Activated CD4-positive, alpha-beta memory T cell treated with anti-CD3 and anti-CD28 coated beads for 36 hours (primary cell): ENCODE measurements at places on chromosomes 5 and 9. TPM values are rescaled to one million over a fixed set of nuclear protein-coding genes. Genes with fewer than 3 reads are reported as not detected.

DNA sequence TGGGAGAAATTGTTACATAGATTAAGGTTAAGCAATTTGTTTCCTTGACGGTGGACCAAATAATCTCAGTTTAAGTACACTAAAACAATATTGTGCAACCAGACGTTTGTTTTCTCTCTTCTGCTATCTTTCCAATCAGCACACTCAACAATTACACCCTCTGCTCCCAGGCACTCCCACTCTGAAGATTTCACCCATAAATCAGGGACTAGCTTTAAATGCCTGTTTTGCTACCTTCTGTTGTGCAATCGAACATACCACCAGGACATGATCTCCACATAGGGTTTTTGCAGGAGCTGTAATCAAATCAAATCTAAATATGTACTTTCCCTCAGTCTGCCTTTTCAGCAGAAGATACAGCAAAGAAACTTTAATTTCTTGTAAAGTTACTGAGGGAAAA is 405.8 kb upstream of the TLE4 start:
- H3K27ac ChIP-seq = no peak overlapping the region
- no peaks in the 10 kb centered on the region for H3K36me3 ChIP-seq
- H3K4me1 ChIP-seq = no peaks in the 10 kb centered on the region
- no peak for DNase-seq

GRCh38 chr9:113635586-113635985 is 172.1 kb downstream of the RGS3 start:
- H3K4me3 ChIP-seq = no peak overlapping the region
- peaks cover 6% of the 10 kb centered on the region for H3K4me1 ChIP-seq
- H3K27me3 ChIP-seq = peaks cover 6% of the 10 kb centered on the region
- H3K27ac ChIP-seq = no peak overlapping the region

DNA sequence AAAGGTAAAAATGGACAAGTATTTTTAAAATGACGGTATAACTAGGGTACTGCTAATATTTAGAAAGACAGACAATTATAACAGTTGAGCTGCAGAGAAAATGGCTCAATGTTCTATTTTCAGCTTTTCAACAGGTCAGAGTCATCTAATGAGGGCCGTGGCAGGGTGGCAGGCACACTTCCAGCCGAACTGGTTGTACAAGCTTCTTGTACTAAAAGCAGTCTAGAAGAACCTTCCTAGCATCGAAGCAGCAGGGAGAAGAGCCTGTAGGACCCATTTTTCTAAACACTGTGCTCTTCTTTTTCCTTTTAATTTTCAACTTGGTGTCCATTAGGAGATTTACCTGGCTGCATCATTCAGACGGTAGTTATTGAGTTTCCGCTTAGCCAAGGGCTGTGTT is 85.6 kb downstream of the SLC28A3 start:
- no peak overlapping the region for H3K4me3 ChIP-seq
- H3K27me3 ChIP-seq = peaks cover 5% of the 10 kb centered on the region
- no peak overlapping the region for H3K27ac ChIP-seq
- no peak for DNase-seq

GRCh38 chr9:28774433-28775235 is 1201.4 kb upstream of the C9orf72 start:
- no peaks in the 10 kb centered on the region for H3K4me1 ChIP-seq
- H3K27me3 ChIP-seq = no peaks in the 10 kb centered on the region
- no peak overlapping the region for H3K27ac ChIP-seq
- no peak overlapping the region for H3K4me3 ChIP-seq
- no peak for DNase-seq
- no peaks in the 10 kb centered on the region for H3K36me3 ChIP-seq

DNA sequence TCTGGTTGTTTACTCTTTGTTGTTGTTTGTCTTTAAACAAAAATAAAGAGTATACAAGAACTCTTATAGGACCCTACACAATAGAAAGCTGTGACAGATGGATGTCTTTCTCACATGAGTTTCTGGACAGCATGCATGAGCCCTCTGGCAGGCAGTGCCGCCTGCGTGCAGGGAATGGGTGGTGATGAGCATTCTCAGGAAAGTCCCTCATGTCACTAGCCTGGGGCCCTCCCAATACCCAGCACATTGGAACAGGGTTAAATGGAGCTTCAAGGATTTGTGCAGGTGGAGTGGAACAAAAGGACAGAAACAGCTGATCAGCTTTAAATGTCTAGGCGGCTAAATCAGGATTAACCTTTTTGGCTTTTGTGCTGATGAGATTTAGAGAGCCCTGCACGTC is 181.0 kb upstream of the CD180 start:
- peaks cover 4% of the 10 kb centered on the region for H3K4me1 ChIP-seq
- no peak for DNase-seq
- no peak overlapping the region for H3K27ac ChIP-seq
- no peaks in the 10 kb centered on the region for H3K36me3 ChIP-seq
- peaks cover 3% of the 10 kb centered on the region for H3K27me3 ChIP-seq
- H3K4me3 ChIP-seq = no peak overlapping the region

- no peak for DNase-seq
- H3K4me1 ChIP-seq = no peaks in the 10 kb centered on the region
- H3K27ac ChIP-seq = no peak overlapping the region
These were observed 6.0 kb downstream of the SOHLH1 start for GRCh38 chr9:135693265-135693664.

Gene FBP2
- total RNA-seq = not detected

Gene PDCD1LG2
- total RNA-seq = 0.83 TPM

GRCh38 chr9:92402826-92403745 is 1.3 kb downstream of the OGN start:
- H3K36me3 ChIP-seq = no peaks in the 10 kb centered on the region
- no peak overlapping the region for H3K4me3 ChIP-seq
- no peak overlapping the region for H3K27ac ChIP-seq
- peaks cover 22% of the 10 kb centered on the region for H3K4me1 ChIP-seq
- H3K27me3 ChIP-seq = no peaks in the 10 kb centered on the region

DNA sequence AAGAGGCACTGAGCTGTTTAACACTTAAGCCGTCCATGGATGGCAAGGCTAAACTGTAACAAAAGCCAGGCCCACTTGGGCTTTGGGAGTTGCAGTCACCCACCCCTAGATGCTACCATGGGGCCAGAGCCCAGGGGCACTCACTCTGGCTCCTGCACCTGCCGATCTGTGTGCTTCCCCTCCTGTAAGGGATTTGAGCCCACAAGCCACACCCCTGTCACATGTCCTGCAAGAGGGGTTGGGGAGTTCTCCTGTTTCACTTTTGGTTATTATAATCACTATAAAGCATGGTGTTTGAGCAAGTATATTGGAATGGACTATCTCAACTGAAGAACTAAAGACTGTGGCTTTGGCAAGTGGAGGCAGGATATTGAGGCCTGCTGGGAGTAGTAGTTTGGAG is 14.0 kb upstream of the GPR151 start:
- no peaks in the 10 kb centered on the region for H3K36me3 ChIP-seq
- no peak for DNase-seq
- H3K4me3 ChIP-seq = no peak overlapping the region
- no peak overlapping the region for H3K27ac ChIP-seq
- H3K27me3 ChIP-seq = peaks cover 5% of the 10 kb centered on the region
